ENCODE measurements at places on chromosomes 7 and 10.

DNA sequence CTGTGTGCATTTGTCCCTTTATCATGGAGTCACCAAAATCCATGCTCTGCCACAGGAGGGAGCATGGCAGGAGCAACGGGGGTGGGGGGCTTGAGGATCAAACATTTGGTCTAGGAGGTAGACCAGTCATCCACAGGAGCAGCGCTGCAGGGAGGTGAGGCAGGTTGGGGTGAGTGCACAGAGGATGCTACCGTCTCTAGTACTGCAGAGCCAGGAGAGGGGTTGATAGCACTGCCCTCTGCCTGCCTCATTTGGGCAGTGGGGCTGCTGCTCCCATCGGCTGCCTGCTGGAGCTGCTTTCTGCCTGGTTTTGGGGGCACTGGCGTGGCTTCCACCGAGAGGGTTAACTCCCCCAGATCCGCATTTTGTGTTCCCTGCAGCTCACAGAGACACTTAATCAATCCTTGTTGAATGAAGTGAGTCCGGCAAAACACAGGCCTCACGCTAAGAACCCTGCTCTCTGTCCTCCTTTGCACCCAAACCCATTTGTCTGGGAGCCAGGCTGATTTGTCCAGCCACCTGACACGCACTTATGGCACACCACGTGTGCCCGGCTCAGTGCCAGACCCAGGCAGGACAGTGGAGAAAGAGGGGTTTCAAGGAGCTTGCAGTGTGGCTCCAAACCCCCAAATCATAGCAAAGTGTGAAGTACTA is 527.1 kb upstream of the FOXK1 start:
- no peak for DNase-seq

- DNase-seq: no peak
These were observed 79.6 kb downstream of the PCGF5 start for GRCh38 chr10:91299999-91300575.

GRCh38 chr7:152076324-152076821 is 50.9 kb downstream of the GALNT11 start:
- DNase-seq: peak; percentile 7

DNA sequence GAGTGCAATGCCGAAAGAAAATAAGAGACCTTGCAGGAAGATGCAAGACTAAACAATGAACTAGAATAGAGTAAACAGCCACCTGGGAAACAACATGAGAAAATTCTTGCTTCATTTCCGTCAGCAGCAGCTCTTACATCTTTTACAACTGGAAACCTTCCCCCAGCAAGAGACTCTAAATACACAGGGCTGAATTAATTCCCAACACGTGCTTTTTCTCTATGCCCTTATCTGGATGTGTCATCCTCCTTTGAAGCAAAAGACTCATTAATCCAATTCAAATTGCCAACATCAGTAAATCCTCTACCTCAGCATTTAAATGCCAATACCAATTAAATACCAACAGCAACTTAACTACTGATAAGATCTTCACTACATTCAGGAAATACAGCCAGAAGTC is 99.0 kb upstream of the PDE1C start:
- DNase-seq: no peak

- DNase-seq: peak; percentile 80
These were observed 1035.6 kb upstream of the PHF14 start for GRCh38 chr7:9937944-9938631.

DNA sequence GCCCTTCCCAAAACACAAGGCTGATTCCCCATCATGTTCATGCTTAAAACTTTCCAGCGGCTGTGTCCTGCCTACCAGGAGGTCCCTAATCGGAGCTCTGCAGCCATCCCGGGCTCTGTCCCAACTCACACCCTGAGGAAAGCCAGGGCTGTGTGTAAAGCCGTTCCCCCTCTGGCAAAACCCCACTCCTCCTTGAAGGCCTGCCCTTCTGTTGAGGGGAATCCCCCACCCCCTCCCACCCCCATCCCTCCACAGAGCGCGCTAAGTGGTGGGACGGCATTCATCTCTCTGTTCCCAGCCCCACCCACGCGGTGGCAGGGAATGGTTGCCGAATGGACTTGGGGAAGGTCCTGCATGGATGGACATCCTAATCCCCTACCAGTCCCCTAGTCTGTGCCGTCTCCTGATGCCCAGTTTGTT is 667 bp upstream of the TMEM120A start:
- DNase-seq: no peak

- no peak for DNase-seq
These were observed 129.7 kb downstream of the C10orf105 start for GRCh38 chr10:71589617-71590551.

- no peak for DNase-seq
These were observed 143.7 kb upstream of the COL1A2 start for GRCh38 chr7:94250987-94251386.

GRCh38 chr7:149670288-149670687 is 103.1 kb downstream of the ZNF467 start:
- peak; percentile 11 for DNase-seq

- peak; percentile 69 for DNase-seq
These were observed 4.8 kb downstream of the ANK3 start for GRCh38 chr10:60384708-60385398.

GRCh38 chr7:99975782-99976521 is at the start of gene AZGP1:
TSS of gene AZGP1 (minus strand) at chr7:99976031. CDS start at chr7:99976020, 11 bp downstream.
- DNase-seq: no peak

GRCh38 chr10:1557081-1557480 is 180.2 kb downstream of the ADARB2 start:
- no peak for DNase-seq

GRCh38 chr10:101165736-101166135 is 34.6 kb downstream of the TLX1 start:
- no peak for DNase-seq

GRCh38 chr10:18195060-18195799 is 55.0 kb downstream of the CACNB2 start:
- DNase-seq: peak; percentile 39

DNA sequence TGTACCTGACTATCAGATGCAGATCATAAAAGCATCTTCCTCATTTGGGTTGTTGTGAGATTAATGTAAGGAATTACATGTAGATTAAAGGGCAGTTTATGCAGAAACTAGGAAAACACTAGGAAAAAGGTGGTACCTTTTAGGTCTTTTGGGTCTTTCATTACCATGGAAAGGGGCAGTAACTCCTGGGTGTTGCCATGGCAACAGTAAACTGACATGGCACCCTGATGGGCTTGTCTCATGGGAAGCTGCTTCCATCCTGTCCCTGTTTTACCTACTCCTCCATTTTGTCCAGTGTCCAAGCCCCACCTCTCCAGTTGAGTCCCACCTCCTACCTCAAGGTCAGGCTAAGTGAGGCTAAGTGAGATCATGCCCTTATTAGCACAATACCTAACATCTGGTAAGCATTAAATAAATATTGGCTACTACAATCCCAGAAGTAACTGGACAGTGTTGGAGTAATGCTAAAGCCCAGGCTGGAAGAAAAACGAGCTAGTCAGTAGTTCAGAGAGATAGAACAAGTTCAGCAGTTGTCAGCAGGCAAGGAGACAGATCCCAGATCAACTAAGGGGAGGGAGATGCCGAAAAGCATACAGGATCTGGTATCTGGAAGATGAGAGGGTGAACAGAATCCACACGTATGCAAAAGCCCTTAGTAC is 240.0 kb upstream of the AUTS2 start:
- DNase-seq: no peak

GRCh38 chr7:25546306-25546705 is 318.0 kb upstream of the NPVF start:
- no peak for DNase-seq

DNA sequence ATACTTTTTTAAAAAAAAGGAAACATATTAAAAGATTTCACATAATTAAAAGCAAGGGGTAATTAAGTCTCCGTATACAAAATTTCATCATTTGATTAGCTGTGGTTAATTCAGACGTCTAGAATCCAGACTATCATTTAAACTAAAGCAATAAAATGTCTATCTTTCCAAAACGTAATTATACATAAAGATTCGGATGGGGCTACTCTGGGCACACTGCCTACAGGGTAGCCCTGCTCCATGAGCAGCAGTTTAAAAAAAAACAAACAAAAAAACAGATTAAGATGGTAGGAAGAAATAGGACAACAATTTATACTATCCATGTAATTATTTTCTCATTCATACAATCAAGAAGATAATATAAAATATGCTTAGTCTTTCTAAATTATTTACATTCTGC is 96.0 kb downstream of the NRBF2 start:
- DNase-seq: no peak

GRCh38 chr10:124674768-124675222 is 69.4 kb downstream of the FAM53B start:
- no peak for DNase-seq

DNA sequence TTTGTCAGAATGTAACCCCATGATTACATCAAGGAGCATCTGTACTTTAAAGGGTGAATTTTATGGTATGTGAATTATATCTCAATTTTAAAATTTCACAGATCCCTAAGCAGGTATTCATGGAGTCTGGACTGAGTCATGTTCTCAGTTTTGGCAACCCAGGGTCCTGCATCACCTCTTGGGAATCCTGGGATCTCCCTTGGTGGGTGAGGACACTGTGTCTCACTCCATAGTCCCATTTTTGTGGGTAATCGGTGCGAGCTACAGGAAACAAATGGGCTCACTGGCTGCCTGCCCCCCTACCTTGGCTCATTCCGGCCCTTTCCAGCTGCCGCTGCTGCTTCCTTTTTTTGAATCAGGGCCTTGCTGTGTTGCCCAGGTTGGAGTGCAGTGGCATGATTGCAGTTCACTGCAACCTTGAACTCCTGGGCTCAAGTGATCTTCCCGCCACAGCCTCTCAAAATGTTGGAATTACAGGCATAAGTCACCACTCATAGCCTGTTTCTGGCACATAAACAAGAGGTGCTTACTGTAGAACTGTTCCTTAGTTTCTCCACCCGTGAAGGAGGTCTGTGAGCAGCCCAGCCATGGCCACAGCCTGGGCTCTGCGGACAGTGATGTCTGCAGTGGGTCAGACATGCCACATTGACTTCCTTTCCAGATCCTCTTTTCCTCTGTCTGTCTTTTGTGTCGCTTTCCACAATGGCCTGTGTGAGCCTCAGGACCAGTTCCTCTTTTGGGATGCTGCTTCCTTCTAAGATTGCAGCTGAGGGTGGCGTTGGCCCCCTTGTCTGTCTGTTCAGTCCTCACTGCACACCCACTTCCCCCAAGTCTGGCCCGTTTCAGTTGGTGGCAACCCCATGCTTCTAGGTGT is 14.5 kb downstream of the PALD1 start:
- DNase-seq: no peak

- no peak for DNase-seq
These were observed 126.0 kb downstream of the DNAJB6 start for GRCh38 chr7:157462840-157463239.

GRCh38 chr10:60139798-60140566 is 233.6 kb upstream of the CCDC6 start:
- DNase-seq: peak; percentile 90

DNA sequence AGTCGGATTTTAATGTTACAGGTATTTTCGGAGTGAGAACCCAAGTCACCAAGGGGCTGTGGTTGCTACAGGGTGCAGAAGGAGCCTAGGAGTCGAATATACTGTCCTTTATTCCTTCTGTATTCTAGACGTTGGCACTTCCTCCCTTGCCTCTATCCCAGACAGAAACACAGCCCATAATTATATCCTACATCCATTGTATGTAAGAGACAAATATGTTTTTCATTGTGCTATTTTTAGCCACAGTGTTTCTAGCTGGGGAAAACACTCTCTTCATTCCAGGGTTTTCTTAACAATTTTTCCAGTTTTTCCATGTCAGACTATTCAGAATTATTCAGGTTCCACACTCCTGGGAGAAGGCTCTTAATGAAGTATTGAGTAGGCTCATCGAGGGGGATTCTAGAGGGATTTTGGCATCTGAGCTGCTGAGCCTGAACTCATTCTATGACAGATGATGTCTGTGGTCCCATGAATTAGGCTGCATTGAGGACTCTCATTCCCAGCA is 32.6 kb downstream of the KIAA1217 start:
- no peak for DNase-seq

DNA sequence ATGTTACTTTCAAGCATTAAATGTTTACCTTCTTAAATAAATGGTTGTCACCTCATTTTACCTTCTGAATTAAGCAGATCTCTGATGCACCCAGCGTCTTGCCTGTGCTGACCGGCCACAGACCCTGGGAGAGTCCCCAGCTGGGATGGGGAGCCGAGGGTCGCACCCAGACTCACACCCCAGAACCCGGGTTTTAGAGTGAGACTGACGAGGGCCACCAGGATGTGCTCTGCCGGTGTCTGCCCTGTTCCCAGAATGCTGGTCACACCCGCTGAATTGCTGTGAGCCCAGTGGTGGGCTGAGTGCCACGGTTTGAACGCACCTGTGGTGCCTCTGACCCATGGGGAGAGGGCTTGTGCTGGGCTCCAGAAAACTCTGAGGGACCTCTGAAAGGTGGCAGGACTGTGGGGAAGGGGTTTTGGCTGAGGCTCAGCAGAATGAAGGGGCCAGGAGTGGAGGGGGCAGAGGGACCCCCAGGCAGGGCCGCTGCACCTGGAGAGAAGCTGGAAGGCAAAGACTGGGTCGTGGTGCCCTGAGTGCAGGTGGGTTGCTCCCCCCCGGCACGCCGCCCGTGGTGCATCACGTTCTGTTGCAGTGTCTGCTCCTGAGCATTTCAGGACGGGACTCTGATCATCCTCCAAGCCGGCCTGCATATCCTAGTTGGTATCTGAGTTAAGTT is 39.2 kb downstream of the INPP5A start:
- DNase-seq: no peak

GRCh38 chr10:107336061-107336460 is 171.6 kb upstream of the SORCS1 start:
- no peak for DNase-seq

DNA sequence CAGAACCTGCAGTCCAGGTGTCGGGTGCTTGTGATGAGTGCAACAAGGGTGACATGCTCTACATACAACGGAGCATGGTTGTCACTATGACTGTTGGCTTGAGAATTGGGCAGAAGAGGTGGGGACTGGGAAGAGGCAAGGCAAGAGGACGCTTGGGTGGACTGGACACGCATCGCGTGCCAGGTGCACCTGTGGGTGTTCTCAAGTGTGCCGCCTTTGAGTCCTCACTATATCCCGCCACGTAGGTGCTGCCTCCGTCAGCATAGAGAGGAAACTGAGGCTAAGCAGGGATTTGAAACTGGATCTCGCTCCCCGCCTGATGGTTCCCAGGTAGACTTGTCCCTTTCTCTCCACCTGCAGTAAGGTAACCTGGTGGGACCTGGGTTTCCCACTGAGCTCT is 27.2 kb downstream of the CDH23 start:
- DNase-seq: no peak

DNA sequence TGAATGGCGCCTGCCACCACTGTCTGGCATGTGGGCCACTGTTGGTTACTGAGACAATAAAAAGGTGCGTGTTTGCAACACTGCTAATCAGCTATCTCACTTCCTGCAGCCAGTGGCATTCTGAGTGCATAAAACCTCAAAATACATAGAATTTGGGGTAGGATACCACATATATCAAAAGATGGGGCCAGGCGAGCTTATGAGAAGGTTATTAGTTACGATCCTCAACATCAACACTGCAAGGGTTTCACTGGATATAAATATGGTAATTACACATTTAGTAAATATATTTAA is 200.2 kb downstream of the WDR37 start:
- no peak for DNase-seq

GRCh38 chr7:24659505-24659904 is 86.3 kb downstream of the PALS2 start:
- no peak for DNase-seq

Data from mesenchymal stem cell (in vitro differentiated cells and primary cell).